ENCODE measurements at places on chromosomes 13 and 19.

GRCh38 chr13:110269509-110270185 is 37.3 kb downstream of the COL4A1 start:
- DNase-seq = no peak

DNA sequence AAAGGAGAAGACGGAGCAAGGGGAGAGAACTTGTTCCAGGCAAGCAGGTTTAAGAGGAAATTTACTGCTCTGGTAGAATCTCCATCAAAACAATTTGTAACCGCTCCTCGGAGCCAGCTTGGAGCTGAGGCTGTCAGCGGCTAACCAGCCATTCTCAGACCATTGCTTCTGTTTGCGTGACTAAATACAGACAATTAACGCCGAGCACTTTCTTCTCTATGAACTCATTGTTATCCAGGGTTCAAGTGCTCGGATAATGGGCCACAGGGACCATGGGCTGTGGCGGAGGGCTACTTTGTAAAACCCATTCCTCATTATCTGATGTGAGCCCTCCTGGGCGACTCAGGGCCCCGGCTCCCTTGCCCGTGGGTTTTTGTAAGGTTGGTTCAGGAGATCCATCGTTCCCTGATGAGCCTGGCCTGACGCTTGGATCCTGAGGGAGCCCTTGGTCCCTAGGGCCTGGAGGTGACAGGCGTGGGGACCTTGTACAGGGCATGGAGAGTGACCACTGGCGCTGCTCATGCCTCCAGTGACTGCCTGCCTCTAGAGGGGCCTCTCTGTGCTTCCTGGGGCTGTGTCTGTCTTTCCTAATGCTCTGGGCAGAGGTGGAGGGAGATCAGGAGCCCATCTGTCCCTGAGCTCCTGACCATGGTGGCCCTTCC is 61.5 kb upstream of the ZNF536 start:
- no peak for DNase-seq

- DNase-seq = no peak
Observed at GRCh38 chr13:48188131-48188530, 44.9 kb upstream of the ITM2B start.

DNA sequence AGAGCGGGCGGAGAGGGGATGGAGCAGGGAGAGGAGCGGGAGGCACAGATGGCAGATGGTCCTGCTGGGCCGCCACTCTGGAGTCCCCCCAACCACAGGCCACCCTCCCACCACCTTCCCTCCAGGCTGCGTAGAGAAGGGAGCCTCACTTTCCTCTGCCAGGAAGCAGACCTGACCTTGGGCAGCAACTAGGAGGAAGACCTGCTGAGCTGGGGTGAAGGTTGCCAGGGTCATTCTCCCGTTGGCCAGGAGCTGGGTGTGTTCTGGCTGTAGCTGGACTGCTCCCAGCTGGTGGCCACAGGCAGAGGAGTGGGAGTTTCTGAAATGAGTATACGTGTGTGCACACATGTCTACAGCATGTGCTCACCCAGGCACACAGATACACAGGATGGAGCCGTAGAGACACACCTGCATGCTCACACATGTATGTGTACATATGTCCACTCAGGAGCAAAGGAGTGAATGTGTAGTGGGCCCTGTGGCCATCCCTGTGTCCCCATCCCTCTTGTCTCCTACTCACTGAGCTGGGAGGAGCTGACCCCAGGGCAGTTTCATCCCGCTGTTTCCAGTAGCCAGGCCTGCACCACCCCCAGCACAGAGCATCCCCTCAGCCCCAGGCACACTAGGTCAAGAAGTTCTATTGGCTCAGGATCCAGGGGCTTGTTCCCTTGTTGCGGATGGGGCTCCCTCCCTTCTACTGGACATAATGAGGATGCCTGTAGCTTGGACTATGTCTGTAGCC is 53.0 kb downstream of the CHST8 start:
- no peak for DNase-seq

DNA sequence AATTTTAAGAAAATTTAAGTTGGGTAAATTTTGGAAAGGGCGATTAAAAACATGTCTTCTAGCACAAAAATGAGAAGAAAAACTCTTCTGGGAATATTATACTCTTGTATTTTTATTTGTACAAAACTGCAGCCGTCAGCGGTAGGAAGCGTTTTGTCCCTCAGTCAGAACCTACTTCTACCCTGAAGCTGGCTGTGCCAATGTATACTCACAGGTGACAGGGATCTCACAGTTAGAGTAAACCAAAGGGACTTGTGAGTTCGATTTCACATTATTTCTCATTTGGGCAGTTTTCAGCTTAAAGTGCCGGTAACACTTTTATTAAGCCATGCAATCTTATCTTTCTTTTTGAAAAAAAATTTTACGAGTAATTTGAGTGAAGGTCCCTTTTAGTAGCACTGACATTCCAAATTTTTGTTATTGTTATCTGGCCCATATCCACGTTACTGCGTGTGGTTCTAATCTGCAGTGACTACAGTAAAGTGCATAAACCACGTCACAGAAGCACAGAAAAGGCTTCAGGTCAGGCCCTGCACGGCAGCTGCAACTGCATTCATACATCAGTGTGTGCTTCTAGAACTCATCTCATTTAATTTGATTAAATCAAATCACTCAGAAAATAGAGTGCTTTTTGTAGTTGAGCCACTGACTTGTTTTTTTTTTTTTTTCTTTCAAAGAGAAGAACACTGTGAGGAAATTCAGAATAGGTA is 387.3 kb downstream of the LIG4 start:
- no peak for DNase-seq

DNA sequence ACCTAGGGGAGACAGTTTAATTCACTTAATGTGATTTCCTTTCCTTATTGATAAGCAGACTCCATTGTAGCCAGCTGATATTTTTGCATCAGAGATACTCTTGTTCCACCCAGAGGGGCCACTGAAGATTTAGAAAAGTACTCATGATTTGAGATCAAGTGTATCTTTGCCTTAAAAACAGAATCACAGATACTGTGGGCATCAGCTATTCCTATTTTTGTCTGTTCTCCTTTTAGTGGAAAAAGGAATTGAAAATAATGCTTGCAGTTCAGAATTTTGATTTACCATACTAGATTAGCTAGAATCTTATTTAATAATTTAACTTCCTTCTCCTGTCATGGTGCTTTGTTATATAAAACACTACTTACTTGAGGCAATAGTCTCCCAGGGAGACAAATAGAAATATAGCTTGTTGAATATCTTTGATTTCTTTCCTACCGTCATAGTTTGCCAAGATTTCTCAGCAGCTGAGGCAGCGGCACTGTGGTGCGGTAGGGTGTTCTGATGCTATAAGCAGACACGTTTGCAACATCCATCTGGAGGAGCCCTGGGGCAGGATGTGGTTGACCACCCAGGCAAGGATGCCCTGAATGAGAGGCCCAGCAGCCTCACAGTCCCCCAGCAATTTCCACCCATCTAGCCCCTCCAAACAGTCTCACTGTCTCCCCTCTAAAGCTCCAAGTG is 47.0 kb upstream of the RAP2A start:
- DNase-seq = no peak

DNA sequence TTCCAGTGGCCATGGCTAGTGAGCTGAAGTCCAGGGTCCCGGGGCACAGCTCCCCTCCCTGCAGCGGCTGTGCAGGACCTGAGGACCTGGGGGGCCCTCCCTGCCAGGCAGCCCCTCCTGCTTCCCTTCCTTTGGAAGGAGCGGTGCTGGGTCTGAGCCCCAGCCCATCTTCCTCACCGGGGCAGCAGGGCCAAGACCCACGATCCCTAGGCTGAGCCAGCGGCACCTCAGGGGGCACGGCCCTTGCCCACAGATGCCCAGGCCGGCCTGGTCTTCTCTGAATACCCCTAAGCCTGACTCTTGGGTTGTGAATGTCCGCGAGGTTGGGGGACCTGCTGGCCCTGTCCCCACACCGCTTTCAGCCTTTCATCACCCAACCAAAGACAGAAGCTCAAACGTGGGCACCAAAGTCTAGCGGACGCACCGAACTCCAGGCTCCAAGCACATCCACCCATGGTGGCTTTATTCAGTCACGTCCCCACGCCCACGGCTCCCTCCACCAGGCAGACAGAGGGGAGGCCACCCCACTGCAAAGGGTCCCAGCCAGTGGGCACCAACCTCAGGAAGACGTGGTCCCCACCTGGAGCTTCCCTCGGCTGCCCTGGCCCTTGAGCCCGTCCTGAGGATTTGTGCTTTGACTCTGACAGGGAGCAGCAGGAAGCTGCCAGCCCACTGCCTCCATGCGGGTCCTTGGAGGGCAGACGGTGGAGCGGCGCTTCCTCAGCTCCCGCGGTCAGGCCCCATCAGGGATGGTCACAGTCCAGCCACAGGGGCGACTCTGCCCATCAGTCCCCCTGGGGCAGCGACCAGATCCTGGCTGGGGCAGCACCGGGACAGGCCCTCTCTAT is 8.3 kb upstream of the MEX3D start:
- DNase-seq = no peak

GRCh38 chr19:5298471-5298901 is 42.1 kb downstream of the PTPRS start:
- DNase-seq = peak; percentile 51

- no peak for DNase-seq
Observed at GRCh38 chr13:76741046-76741445, 145.2 kb downstream of the KCTD12 start.

GRCh38 chr13:51828730-51829567 is 16.0 kb downstream of the TMEM272 start:
- no peak for DNase-seq

DNA sequence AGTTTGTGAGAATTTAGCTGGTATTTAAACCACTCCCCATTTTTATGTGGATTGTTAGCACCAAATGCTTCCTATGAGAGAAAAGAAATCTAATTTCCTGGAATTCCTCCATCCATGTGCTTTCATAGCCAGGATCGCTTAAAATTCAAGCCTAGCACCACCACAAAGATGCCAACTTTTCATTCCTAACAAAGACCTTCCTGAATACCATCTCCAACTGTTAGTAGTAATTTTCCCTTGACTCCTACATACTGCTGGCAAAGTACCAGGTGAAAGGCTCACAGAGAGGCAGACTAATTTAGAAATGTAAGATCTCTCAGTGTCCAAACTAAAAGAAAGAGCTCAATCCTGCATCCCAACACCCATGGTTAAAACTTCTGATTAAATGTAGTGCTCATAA is 386.3 kb downstream of the KCTD12 start:
- DNase-seq = no peak

GRCh38 chr19:30374539-30374864 is 2.3 kb downstream of the ZNF536 start:
- DNase-seq = no peak

GRCh38 chr19:46550684-46551083 is 50.4 kb upstream of the CALM3 start:
- no peak for DNase-seq

GRCh38 chr19:6963937-6964336 is 57.3 kb downstream of the MBD3L2B start:
- DNase-seq = no peak

- peak; percentile 18 for DNase-seq
Observed at GRCh38 chr13:72726726-72727416, 558 bp downstream of the MZT1 start.
